ENCODE measurements at places on chromosomes 13 and 19. TPM values are rescaled to one million over a fixed set of nuclear protein-coding genes. Genes with fewer than 3 reads are reported as not detected.

DNA sequence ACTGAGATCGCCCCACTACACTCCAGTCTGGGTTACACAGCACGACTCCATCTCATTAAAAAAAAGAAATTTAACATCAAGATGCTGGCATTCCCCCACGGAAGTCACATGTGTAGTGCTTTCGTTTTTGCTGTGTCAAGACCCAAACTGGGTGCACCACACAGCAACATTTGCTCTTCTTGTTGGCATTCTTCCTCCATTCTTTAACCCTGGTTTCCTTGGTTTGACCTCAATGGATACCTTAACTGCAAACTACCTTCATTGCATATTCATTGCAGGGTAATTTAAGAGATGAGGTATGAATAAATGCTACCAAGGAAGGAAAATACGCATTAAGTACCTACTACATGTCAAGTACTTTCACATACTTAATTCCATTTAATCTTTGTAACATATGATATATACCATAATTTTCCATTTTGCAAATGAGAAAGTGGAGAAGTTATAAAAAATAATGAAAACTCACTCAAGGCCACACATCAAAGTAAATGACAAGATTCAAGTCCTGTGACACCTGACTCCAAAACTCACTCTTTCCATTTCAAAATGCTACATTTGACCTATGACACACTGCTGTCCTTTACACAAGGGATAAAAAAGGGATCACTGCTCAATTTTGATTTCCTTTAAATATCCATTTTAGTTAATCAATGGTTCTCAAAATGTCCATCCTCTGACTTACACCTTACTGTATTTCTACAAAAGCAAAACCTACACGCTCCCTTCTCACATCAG is 59.2 kb downstream of the STK24 start:
- no peak for DNase-seq

The FCAR gene
- total RNA-seq = not detected

The NLRP4 gene
- not detected for total RNA-seq

DNA sequence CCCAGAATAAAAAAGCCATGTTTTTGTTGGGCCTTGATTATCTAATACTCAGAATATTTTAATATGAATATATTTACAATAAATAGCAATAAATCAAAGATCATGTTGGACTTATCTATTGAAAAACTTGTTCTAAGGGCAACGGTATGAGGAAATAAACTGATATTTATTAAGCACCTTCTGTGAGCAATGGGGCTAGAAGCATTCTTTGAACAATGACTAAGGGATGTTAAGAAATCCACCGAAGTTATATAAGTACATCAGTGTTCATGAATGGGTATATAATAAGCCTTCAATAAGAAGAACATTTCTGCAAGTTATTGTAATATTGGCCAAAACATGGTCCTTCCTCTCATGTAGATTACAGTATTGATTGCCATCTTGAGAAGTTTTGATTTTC is 221.8 kb downstream of the OXGR1 start:
- DNase-seq = no peak

DNA sequence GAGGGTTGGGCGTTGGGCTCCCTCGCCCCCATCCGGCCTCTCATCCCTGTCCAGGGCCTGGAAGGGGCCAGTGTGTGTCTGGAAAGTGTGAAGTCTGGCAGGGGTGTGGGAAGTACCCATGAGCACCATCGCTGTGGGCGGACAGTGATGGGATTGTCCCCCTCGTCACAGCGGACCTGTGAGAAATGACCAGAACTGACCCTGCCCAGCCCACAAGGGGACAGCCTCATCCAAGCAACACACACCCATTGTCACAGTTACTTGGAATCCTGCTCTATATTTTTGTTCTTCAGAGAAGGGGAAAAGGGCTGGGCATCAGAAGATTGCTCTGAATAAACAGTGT is 18.6 kb downstream of the MCF2L start:
- DNase-seq = no peak

DNA sequence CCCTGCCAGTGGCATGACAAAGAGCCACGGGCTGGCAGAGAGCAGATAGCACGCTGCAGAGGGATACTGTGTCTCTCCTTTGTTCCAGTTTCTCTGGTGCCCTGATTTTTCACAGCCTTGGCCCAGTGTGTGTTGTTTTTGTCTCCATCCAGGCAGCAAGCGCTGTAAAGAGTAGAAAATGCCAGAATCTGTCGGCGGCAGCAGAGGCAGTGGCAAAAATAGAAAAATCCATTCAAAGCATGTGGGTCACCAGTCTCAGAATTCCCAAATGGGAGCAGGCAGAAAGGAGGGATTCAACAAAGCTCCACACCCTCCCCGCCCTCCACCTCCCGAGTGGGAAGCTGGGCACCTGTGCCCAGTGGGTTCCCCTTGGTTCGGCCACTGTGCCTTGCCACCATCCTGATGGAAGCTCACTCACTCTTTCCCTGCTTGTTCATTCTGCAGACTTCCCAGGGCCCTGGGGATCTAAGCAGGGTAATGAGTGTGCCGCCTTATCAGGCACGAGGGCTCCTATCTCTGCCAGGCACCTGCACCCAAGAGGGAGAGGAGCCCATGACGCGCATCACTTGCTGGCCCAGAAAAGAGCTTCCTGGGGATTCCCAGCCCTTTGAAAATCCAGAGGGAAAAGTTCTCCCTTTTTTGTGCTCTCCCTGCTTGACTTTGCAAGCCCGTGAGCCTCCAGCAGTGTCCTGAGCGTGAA is 416.9 kb downstream of the IRS2 start:
- DNase-seq = no peak

GRCh38 chr13:41032691-41033376 is 13.7 kb upstream of the ELF1 start:
- DNase-seq = no peak

The AMER2 gene
- total RNA-seq = not detected

- no peak for DNase-seq
Measured at GRCh38 chr13:64186503-64187250, 2771.0 kb upstream of the PCDH20 start.

Data from glomerular endothelial cell (primary cell).